ENCODE measurements at places on chromosomes 7 and 10.

DNA sequence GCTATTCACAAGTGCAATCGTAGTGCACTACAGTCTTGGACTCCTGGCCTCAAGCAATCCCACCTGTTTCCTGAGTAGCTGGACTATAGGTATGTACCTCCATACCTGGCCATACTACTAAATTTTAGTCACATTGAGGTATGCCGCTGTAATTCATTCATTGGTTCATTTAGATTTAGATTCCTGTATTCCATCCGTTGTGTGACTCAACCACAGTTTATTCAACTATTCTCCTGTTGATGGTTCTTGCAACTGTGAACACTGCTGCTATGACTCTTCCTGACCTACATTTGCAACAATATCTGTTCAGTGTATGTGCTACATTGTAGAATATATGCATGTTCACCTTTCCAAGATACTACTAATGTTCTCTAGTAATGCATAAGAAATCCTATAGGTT, 8.0 kb upstream of the ZCCHC24 start:
- DNase-seq: no peak

- no peak for DNase-seq
Measured at GRCh38 chr10:127332631-127333030, 136.2 kb upstream of the INSYN2A start.

- no peak for DNase-seq
Measured at GRCh38 chr7:102463841-102464576, 654 bp downstream of the ALKBH4 start.

DNA sequence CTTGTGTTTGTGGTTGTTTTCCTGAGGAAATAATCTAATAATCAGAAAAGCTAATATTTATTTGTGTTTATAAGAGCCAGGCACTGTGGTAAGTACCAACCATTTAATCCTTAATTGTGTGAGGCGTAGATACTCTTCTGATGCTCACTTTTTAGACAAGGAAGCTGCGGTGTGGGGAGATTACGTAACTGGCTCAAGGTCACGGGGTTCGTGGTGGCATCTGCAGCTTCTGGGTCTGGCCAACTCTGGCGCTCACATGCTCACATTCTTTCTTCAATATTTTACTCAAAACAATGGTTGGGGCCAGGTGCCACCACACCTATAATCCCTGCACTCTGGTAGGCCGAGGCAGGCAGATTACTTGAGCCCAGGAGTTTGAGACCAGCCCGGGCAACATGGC, 77.6 kb downstream of the RALA start:
- no peak for DNase-seq

- DNase-seq: no peak
Measured at GRCh38 chr10:90435296-90435695, 422.5 kb downstream of the HTR7 start.

DNA sequence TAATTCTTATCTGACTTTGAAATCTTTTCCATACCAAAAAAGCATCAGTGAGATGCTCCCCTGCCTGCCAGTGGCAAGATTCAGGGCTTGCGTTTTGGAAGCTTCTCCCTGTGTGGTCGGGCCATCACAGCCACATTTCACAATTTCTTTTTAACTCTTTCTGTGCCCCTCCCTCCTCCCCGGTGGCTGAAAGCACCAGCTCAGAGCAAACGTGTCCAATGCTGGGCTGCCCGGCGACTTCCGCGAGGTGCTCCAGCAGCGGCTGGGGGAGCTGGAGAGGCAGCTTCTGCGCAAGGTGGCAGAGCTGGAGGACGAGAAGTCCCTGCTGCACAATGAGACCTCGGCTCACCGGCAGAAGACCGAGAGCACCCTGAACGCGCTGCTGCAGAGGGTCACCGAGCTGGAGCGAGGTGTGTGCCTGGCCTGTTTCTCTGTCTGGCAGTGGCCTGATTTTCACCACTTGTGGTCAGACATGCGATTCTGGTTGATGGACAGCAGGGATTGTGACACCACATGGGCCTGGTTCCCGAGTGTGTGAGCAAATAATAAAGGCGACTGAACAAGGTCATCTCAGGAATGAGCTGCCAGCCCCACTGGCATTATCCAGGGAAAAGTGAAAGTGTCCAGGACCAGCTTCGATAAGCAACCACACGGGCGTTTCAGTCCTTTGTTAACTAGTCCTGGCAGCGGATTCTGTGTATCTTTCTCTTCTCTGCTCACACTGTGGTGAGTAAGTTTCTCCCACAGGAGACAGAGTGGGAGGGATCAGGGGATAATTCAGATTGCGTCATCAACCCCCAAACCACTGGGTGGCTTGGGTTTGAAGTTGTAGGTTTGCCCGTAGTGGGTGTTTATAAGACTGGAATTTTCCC, 2.6 kb downstream of the NPTX2 start:
- DNase-seq: no peak

- peak; percentile 8 for DNase-seq
Measured at GRCh38 chr10:99658622-99659030, 683 bp upstream of the ENTPD7 start.

DNA sequence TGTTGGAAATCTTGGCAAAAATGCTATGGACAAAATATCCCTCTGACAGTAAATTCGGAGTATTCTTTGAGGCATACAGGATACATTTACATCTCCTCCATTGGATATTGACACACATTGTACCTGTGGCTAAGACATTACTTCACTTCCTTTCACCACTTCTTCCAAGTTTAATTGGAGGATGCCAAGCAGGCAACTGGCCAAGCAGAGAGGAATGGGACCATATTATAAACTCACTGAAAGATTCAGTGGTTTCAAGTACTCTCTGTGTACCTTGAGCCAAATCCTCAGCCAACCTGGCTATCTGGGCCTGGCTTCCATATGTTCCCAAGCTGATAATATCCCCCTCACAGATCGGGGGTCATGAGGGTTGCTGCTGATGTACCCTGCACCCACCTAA, 14.7 kb upstream of the JCAD start:
- no peak for DNase-seq

GRCh38 chr10:1874533-1874932, 137.2 kb upstream of the ADARB2 start:
- no peak for DNase-seq

DNA sequence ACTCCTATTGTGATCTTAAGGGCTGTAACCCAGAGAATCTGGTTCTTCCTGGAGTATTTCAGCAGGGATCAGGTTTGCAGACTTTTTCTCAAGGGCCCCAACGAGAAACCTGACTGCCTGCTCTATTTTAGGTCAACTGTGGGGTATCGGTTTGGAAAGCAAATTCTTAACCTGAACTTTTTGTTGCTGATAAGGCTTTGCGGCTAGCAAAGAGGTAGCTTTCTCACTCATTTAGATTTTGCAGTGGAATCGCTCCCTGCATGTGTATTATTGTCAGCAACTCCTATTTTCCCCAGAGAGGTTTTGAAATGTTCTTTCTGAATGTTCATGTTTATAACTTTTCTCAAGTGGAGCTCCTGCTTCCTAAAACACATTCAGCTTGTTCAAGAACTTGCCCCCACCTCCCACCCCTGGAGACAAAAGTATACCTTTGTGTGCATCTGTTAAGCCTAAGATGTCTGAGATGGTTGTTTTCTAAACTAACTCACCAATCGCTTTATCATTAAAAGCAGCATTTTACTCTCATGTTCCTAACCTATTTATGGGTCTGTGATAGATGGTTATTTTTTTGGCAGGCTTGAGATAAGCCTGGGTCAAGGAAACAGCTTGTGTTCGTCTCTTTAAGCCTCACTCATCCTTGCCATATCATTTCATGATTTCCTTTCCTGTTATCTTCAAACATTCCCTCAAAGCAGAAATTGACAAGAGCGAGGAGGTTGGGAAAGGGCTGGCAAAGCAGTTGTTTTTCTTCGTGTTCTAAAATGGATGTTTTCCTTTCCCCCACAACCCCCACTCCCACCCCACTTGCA, 129.8 kb downstream of the BAMBI start:
- no peak for DNase-seq

All from T-helper 9 cell (primary cell).